ENCODE measurements at places on chromosomes 4 and X.

DNA sequence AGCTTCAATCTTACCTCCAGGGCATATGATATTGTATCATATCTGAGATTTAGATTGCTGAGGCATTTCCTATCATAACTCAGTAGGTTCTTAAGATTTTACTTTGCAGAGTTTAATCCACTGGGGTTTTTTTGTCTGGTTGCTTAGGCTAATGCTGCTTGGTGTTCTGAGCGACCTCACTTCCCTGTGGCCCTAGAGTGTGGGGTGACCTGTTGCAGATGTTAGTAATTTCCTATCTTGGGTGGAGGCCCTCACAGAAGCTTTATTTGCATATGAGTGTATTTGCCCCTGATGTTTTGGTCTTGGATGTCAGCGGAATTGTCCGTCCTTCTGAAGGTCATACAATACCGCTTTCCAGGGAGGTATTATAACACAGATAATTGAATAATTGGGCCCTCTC lies 137.1 kb downstream of the NDST3 start:
- DNase-seq: no peak

GRCh38 chrX:154742613-154743012 lies 8.3 kb downstream of the GAB3 start:
- DNase-seq: no peak

DNA sequence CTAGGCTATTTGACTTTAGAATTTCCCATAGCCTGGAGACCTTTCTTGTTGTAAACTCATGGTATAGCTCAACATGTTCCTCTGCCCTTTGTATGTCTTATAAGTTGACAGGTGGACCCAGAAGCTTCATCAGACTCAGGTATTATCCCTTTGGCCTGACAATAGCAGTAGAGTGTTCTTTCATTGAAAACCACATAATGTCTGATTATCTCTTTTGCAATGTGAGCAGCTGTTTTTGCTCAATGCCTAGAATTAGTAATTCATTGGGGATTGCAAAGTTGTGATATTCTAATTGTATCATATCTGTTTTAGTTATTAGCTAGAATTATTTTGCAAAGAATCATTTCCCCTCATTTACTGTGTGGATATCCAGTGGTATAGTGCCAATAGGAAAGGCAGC lies 27.5 kb downstream of the TBC1D19 start:
- DNase-seq: no peak

- no peak for DNase-seq
Observed at GRCh38 chr4:114208574-114209151, 229.2 kb upstream of the ARSJ start.

- no peak for DNase-seq
Observed at GRCh38 chr4:6206771-6207290, 6.5 kb upstream of the JAKMIP1 start.

- DNase-seq: no peak
Observed at GRCh38 chr4:139916041-139916440, 237.9 kb downstream of the MAML3 start.

GRCh38 chrX:113048896-113049295 lies 208.3 kb upstream of the AMOT start:
- no peak for DNase-seq

DNA sequence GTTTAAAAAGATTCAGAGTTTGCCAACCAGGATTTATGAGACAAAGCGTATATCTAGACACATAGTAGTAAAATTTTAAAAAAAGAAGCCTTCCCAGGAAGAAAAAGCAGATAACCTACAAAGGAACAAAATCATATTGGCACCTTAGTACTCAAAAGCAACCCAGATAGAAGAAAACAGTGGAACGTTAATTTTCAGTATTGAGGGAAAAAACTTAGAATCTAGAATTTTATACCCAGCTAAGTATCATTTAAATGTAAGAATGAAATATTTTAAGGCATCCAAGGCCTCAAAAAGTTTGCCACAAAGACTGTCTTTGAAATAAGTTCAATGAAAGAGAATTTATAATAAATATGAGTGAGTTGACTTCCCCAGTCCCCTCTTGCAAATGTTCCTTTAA lies 96.5 kb upstream of the EOLA2 start:
- no peak for DNase-seq
